ENCODE measurements at places on chromosomes 11 and 22.

DNA sequence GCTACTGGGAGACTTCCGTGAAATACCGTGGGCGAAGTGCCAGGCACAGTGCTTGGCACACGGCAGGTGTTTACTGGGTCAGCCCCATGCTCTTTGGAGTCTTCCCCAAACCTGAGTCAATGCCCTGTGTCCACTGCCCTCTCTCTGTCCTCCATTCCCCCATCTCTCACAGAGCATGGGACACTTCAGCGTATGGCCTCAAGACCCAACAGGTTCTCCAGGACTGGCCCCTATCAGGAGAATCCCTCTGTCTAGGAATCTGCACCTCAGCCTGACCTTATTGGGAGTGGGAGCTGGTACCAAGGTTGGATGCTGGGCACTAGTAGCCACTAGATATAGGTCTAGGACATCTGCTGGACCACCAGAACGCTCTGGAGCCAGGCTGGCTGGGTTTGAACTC, 67.2 kb upstream of the LMO1 start:
- no peak for DNase-seq

DNA sequence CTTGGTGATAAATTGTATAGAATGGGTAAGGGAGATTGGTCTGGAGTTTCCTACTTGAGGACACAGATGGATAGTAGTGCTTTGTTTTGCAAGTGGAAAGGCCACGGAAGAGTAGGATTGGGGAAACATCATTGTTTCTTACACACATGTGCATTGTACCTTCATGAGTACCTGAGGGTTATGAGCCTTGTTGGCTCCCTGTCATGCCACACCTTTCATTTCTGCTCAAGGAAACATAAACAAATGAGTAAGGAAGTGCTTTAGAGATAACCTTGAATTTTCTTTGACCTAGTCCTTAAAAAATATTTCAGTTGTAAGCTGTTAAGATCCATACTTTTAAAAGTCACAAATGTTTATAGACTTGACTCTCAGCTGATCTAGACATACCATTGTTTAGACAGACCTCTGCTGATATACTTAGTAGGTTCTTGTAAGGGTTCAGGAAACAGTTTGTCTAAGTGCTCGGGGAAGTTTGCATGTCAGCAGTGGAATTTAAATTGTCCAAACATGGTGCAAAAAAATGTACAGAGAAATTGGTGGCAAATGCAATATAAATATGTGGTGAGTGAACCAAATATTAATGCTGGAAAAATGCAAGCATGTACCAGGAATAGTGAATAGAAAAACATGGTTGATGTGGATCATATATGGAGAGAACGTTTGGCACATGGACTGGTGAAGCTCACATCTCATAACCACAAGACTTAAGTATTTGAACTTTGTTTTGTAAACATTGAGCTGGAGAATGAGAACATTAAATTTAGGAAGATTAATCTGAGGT, 40.9 kb downstream of the GAS2 start:
- DNase-seq: no peak

DNA sequence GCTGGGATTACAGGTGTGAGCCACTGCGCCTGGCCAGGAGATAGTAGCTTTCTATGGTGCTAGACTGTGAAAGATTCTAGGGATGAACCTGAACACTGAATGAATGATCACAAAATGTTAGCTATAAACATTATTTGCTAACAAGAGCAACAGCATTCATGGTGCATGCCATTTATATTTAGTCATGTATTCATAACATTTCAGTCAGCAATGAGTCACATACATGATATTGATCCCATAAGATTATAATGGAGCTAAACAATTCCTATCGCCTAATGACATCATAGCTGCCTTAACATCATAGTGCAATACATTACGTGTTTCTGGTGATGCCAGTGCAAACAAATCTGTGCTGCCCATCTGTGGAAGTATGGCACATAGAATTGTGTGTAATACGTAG, 164.1 kb downstream of the ARHGAP42 start:
- no peak for DNase-seq

GRCh38 chr11:84526250-84526649, 1100.9 kb downstream of the DLG2 start:
- DNase-seq: no peak

- DNase-seq: no peak
Measured at GRCh38 chr22:24409707-24410106, 17.7 kb upstream of the ADORA2A start.

GRCh38 chr11:85749287-85749834, 61.6 kb downstream of the SYTL2 start:
- DNase-seq: no peak

GRCh38 chr11:21625982-21626381, 566.9 kb upstream of the ANO5 start:
- no peak for DNase-seq

- DNase-seq: no peak
Measured at GRCh38 chr11:34653851-34654482, 33.1 kb downstream of the EHF start.

DNA sequence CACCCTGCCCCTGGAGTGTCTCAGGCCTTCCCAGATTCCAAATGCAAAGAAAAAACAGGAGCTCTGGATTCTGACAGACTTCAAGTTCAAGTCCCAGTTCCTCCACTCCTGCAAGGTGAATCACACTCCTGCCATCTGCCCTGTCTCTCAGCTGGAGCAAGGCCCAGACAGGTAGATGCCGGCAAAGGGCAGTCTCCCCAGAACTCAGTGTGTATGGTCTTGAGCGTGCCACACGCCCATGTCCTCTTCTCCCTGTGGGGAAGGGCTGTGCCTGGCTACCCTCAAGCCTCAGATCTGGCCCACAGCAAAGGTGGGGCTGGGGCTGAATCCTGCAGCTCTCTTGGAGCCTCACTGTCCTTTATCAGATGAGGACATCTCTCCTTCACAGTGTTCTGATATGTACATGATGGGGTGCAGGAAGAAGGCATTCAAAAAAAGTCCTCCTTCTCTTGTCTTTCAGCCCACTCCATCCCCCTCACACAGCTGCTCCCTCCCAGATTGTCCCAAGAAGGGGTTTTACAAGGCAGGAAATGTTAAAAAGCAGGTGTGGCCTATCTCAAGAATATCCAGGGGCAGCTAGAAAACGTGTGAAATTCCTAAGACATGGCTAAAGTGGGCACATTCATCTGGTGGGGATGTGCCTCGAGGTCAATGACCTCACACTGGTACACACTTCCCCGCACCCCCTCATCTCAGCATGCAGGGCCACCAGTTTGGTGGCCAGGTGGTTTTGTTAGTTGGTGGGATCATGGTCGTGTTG, 27.7 kb upstream of the ARFGAP3 start:
- no peak for DNase-seq

GRCh38 chr11:135006800-135007199, 594.8 kb upstream of the B3GAT1 start:
- DNase-seq: no peak

- DNase-seq: no peak
Measured at GRCh38 chr11:110519796-110520195, 90.0 kb downstream of the FDX1 start.
